ENCODE measurements at places on chromosomes 13 and 19.

GRCh38 chr13:99995589-99996380 lies 14.2 kb downstream of the ZIC2 start:
- DNase-seq = no peak

GRCh38 chr19:5054551-5055456 lies 85.9 kb downstream of the KDM4B start:
- DNase-seq = no peak

DNA sequence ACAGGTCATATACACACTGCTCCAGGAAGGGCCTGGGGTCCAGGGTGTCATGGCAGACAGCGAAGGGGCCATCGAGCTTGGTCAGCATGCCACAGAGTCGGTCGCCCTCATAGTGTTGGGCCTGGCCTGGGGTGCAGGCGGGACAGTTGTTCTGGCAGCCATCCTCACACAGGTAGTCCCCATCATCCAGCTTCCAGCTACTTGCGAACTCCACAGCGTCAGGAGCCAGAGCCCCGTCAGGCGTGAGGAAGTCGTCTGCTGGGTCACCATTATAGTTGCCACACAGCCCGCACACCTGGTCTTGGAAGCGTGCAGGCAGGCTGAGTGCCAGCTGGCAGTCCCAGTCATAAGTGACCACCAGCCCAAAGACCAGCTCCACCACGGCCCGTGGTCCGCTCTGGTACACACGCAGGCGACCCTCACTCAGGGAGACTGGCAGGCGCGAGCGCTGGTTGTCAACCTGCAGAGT lies 16.2 kb downstream of the FCGBP start:
- no peak for DNase-seq

- no peak for DNase-seq
Observed at GRCh38 chr13:33879118-33879517, 61.2 kb downstream of the RFC3 start.

DNA sequence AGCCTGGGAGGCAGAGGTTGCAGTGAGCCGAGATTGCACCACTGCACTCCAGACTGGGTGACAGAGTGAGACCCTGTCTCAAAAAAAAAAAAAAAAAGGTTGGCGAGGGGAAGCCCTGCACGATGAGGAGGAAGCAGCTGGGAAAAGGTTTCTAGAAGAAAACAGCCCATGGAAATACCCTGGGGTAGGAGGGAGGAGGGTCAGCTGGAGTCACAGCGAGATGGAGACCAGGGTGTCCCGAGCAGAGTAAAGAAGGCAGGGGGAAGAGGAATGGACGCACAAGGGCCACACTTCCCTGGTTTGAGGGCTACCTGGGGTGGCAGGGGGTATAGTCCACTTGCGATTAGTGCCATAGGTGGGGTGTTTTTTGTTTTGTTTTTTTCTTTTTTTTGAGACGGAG lies 6.4 kb downstream of the KANK3 start:
- no peak for DNase-seq

DNA sequence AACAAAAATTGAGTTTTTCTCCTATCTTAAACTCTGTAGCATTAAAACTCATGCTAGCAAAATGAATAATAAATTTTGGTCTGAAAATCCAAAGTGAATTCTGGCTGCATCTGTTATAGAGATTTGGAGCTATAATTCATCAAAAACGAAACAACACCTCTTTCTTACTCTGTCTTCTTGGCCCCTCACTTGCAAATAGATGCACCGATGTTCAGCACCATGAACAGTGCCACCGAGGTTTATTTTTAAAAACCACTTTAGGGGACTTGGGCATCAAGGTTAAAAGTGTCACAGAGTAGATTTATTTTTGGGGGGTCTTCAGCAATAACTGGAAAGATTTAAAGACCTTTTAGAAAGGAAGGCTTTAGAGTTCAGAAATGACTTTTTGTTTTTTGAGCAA lies 26.1 kb upstream of the EID2 start:
- DNase-seq = no peak

- DNase-seq = no peak
Observed at GRCh38 chr13:36770741-36771140, 48.3 kb upstream of the RFXAP start.

GRCh38 chr13:77515785-77516184 lies 19.7 kb upstream of the SCEL start:
- no peak for DNase-seq

GRCh38 chr19:19452243-19453124 lies 47.0 kb downstream of the GATAD2A start:
- DNase-seq = no peak

- DNase-seq = peak; percentile 95
Observed at GRCh38 chr19:8342684-8343482, at the start of gene KANK3. Gene KANK3 (minus strand): TSS chr19:8343262. CDS start chr19:8337828, 5,434 bp downstream.

DNA sequence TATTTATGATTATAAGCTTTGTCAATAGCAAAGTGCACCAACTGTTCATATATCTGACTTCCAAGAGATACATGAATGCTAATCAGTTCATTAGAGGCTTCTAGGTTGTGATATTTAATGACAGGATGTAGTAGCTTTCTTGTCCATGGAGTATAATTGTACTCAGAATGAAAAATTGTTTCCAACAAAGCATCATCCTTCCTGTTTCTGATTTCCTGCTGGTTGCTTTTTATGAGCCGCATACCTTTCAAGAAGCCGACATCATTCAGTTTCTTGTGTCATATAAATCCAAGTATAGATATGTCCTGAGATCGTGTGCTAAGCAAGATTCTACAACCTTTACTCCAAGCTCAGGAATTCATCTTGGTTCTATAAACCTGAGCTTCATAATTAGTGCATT lies 326.6 kb downstream of the DIAPH3 start:
- DNase-seq = no peak

DNA sequence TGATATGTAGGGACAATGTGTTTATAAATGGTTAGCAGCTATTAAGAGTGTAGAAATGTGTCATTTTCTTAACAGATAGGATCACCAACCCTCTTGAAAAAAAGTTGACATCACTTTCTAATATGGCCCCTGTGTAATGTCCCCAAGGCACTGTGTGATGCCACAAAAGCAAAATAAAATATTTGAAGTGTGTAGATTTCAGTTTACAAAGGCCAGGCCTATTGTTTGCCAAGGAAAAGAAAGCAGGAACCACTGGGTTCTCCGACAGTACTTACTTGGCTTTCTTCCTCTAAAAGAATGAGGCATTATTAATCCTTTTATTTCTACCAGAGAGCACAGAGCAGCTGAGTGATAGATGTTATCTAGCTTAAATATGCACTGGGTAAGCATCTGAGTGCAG lies 10.5 kb upstream of the GJA3 start:
- DNase-seq = no peak

DNA sequence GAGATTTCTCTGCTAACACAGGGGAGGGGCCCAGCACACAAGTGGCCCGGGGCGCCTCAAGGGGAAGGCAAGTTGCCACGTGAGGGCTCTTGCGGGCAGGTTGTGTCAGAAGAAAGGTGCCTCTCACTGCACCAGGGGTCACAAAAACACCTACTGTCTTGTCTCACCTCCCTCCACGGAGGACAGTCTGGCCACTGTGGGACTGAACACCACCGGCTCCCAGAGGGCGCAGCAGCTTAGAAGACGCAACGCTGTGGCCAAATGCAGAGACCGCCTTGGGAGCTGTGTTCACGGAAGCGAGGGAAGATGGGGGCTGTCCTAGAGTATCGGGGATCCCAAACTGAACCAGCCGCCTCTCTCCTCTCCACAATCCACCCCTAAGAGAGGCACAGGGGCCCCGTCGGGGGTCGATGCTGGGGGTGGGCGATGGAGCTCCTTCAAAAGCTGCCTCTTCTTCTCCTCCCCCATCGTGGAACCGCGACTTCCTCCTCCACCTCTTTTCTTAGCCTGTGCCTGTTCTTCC lies 177.5 kb downstream of the FOXO1 start:
- no peak for DNase-seq

GRCh38 chr13:99929866-99930265 lies 41.7 kb downstream of the ZIC5 start:
- no peak for DNase-seq

DNA sequence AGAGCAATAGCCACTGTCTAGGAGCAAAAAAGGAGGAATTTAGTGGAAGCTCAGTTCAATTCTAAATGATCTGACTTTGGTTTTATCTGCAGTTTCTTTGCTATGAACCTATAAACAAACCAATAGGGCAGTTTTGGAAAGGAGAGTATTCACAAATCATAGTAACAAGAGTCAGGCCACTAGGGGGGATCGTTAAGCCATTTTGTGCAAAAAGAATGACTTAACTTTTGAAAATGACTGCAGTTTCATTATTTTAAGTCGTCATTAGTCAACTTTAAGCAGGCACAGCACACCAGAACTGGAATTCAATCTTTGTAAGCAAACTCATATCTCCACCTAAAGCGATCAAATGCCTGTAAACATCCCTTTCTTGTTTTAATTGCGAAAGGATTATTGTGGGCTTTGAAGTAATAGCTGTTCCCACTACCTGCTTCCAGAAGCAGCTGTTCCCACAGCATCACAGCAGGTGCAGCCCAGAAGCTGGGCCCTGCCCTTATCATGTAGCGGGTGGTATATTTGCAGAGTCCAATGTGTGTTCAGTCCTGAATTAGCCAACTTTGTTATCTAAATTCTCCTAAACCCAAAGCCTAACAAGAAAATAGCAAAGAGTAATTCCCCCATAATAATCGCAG lies 51.5 kb downstream of the SOX21 start:
- no peak for DNase-seq

- no peak for DNase-seq
Observed at GRCh38 chr13:32234914-32235313, 80.2 kb downstream of the ZAR1L start.

- no peak for DNase-seq
Observed at GRCh38 chr13:106331116-106331515, 204.3 kb downstream of the EFNB2 start.

- no peak for DNase-seq
Observed at GRCh38 chr19:54160182-54160811, 776 bp upstream of the LENG1 start.

- no peak for DNase-seq
Observed at GRCh38 chr13:31242367-31242766, 42.6 kb downstream of the B3GLCT start.

DNA sequence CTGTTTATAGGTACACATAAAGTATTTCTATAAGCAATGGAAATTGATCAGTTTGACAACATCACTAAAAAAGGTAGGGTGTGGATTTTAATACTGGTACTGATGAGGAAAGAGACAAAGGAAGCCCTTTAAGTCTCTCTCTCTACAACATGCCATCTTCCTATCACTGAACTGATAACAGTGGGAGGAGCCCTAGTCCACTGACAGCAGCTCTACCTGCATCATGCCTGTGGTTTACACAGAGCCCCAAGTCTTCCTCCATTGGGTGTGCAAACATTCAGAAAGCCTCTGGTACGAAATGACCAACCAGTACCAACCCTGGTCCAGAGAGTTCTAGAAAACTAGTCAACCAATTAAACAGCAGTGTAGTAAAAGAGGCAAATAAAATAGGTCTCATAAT lies 53.4 kb downstream of the KLF12 start:
- peak; percentile 26 for DNase-seq

DNA sequence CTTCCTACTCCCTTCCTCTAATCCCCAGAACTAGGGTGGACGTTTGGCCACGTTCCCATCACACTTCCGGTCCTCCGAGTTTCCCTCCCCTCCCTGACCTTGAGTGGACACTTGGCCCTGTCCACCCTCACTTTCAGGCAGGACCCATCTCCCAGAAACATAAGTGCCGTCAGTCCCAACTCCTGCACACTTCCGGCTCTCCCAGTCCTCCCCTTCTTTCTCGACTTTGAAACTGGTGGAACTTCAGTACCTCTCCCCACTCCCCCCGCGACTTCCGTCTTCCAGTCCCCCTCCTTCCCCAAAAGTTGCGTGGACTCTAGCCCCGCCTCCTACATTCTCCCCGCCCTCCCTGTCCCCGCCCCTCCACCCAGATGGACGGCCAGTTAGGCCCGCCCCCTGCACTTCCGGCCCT lies 278 bp upstream of the ZNF274 start:
- DNase-seq = peak; percentile 88

- DNase-seq = no peak
Observed at GRCh38 chr13:37448153-37448552, 150.4 kb downstream of the POSTN start.

- no peak for DNase-seq
Observed at GRCh38 chr13:114032126-114032799, 58.4 kb upstream of the C13orf46 start.
